Omental fat pad (tissue), 4 donors: ENCODE measurements at places on chromosomes 11 and 22. TPM values are rescaled to one million over a fixed set of nuclear protein-coding genes. Genes with fewer than 3 reads are reported as not detected.

GRCh38 chr11:123487157-123487744, 57.2 kb downstream of the GRAMD1B start:
- no peak for DNase-seq

DNA sequence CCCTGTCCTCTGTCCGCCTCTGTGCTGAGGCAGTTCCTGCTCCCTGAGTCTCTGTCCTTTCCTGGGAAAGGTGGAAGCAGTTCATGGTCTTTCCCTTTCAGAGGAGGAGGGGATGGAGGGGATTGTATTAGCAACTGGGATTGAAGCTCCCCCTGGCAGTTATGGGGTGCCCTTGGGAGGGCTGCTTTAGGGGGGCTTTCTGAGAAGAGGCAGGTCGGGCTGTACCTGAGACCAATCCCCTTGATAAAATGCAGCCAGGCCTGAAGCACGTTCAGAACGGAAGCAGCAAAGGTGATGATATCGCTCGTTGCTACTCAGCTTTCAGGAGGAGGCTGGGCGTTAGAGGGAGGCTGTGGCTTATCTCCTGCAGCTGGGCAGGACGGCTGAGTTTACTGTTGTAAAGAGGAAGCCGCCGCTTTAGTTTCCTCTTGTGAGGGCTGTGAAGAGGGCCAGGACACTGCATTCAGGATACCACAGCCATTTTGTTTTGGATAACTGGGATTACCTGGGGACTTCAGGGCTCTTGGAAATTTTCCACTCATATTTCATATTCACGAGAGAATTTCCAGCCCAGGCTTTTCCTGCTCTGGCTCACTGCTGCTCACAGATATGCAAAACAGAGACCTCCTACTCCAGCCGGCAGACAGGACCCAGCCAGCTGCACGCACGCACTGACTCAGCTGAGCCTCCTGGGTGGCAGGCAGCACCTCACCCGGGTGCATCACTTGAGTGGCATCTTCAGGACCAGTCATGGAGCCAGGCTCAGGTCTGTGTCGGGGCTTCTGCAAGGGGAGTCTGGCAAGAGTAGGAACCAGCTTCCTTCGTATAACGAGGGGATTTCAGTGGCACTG, 798 bp downstream of the AMPD3 start:
- DNase-seq = no peak

GRCh38 chr11:69205743-69206612, 50.2 kb downstream of the SMIM38 start:
- DNase-seq = no peak

- no peak for DNase-seq
Observed at GRCh38 chr11:73652046-73652730, 5.8 kb downstream of the PLEKHB1 start.

Gene C11orf87
- 0.12 TPM for total RNA-seq

DNA sequence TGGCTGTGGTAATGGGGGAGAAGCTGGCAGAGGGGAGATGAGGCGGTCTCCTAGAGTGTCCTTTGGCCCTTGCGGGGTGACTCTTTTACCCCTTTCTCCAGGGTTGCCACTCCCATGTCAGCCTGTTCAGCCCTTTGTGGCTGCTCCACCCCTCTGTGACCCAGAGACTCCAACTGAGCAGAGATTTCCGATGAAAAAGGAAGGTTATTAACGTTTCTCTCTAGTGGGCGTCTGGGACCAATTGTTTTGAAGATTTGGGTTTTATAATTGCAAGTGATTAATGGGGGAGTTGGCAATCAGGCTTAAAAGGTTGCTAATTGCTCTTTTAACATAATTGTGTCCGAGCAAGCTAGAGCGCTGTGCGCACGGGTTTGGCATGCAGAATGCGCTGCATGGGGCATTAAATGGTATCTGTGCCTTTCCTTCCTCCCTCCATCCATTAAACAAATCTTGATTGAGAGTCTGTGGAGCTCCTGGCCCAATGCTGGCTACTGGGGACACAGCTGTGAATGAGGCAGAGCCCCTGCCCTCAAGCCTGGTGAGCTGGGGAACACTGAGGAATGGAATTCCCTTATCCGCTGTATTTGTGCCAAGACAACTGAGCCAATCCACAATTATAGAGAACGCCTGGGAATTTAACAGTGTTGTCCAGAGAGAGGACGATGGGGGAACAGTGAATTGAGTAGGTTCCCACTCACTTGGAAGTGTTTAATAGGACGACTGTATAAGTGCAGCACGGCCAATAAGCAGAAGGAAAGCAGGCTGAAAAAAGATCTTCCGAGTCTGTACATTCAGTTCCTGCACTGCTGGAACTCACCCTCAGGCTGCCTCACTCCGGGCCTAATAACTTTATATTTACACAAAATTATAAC, 295.9 kb downstream of the MIAT start:
- DNase-seq = no peak

Gene PRODH
- 17.7 TPM for total RNA-seq

Gene TENM4
- 2.3 TPM for total RNA-seq

DNA sequence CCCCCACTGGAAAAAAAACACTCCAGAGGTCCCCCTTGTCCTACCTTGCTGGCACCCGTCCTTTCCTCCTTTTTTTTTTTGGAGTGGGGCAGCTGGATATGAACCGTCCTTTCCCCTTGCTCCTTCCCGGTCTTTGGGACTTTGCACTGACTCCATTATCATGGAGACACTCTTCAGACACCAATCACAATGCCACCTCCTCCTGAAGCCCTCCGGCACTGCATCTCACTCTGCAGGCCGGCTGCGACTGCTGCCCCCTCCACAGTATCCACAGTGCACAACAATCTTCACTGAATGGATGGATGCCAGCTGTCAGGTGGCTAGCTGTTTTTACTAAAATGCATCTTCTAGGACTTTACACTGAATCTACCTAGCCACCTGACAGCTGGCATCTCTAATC, 12.7 kb upstream of the RGL4 start:
- DNase-seq = no peak

DNA sequence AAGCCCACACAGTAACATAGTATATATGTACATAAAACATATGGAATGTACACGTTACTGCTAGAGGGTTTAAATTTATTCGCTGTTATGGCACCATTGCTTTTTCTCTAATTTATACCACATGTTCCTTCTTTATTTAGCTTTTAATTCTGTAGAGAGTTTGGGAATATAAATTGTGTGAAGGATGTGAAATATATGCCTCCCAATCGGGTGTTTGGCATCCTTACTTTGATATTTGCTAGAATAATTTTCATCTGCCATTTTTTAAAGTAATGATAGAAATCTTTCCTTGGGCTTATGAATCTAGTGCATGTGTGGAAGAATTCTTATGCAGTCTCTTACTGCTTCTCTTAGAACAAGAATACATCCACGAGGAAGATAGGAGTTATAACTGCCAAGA, 509.8 kb upstream of the RAG2 start:
- DNase-seq = no peak

- no peak for DNase-seq
Observed at GRCh38 chr22:19663286-19663815, 51.0 kb upstream of the SEPTIN5 start.

Gene ANKRD49
- 8.0 TPM for total RNA-seq
